GM23338 (cell line): ENCODE measurements at places on chromosomes 7 and 10. TPM values are rescaled to one million over a fixed set of nuclear protein-coding genes. Genes with fewer than 3 reads are reported as not detected.

GRCh38 chr10:66483966-66484365, 441.9 kb upstream of the LRRTM3 start:
- DNase-seq = no peak

- DNase-seq = no peak
These were observed 45.3 kb downstream of the STARD3NL start for GRCh38 chr7:38223306-38223705.

DNA sequence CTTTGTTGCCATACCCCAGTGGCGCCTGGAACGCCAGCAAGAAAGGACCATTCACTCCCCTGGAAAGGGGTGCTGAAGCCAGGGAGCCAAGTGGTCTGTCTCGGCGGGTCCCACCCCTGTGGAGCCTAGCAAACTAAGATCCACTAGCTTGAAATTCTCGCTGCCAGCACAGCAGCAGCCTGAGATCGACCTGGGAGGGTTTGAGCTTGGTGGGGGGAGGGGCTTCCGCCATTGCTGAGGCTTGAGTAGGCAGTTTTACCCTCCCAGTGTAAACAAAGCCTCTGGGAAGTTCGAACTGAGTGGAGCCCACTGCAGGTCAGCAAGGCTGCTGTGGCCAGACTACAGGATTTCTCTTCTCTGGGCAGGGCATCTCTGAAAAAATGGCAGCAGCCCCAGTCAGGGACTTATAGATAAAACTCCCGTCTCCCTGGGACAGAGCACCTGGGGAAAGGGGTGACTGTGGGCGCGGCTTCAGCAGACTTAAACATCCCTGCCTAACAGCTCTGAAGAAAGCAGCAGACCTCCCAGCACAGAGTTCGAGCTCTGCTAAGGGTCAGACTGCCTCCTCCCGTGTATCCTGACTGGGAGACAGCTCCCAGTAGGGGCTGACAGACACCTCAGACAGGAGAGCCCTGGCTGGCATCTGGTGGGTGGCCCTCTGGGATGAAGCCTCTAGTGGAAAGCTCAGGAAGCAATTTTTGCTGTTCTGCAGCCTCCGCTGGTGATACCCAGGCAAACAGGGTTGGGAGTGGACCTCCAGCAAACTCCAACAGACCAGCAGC, 281.1 kb upstream of the SP4 start:
- peak; percentile 64 for DNase-seq

DNA sequence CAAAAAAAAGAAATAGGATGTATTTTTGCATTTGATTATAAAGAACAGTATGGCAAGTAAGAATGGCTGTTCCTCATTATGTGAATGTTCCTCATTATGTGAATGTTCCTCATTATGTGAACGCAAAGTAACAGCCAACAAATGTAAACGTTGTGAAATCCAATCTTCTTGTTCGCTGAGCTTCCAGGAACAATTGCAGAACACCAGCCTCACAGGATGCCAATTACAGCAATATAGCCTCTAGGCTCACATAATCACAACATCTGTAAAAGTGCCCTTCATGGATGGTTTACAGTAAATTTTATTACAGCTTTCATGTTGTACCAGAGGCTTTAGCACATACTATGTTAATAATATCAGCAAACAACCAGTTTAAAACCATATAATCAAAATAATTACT, 71.6 kb downstream of the THSD7A start:
- no peak for DNase-seq

DNA sequence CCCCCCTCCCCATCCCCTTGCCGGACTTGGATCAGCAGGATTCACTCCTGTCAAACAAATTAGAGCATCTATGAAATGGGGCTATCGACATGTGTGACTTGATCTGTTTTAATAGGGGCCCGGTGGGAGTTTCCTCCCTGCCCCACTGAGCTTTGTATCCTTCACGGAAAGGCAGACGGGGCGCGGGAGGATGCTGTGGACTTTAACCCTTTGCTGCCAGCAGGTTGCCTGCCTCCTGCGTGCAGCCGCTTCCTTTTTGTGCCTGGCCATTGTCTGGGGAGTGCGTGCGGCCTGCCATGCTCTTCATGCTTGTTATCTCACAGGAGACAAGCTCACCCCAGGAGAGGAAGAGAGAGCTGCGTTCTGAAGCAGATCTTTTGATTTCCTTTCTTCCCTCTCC, 512.8 kb upstream of the GALNT17 start:
- DNase-seq = peak; percentile 55

DNA sequence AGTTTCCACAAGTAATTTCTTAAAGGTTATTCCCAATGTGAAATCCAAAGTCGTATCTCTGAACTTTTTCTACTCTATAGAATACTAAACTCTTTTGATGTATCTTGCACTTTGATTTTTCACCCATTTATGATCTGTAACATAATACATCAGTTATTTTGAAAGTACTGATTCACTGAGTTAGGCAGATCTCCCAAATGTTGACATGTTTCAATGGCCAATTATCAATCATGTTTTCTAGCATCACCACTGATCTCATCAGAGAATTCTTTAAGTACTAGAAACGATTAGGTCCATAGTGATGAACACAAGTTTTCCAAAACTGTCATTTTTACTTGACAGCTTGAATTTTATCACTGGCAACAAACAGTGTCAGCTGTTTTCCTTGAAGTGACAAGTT, 119.0 kb downstream of the ATE1 start:
- DNase-seq = no peak

- DNase-seq = no peak
These were observed 380.6 kb downstream of the PHTF2 start for GRCh38 chr7:78179211-78179610.

DNA sequence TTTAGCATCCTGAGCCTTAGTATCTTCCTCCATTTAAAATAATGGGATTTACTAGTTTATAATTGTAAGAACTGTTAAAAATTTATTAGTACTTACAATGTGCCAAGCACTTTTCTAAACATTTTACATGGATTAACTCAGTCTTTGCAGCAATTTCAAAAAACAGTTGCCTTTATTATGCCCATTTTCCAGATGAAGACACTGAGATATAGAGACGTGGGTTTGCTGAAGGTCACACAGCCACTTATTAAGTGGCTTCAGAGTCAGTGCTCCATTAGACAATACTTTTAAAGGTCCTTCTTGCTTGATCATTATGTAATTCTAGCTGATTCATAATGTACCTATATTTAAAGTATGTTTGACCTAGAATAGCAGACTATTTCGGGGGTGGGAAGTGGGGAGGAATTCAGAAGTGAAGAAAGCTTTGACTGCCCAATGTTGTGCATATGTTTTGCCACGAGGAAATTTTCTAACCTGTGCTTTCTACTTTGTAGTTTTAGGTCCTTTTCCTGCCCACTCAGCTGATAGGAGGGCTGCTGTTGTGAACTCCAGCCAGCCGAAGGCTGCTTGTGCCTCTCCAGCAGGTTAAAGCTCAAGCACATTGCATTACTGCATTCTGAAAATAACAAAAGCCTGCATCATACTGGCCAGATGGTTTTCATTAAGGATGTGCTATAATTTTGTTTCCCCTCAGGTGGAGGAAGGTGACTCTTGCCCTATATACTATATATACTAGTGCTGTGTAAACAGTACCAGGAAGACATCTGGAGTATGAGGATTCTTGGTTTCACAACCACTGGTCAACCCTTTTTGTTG, 4.3 kb downstream of the PLEKHA8 start:
- no peak for DNase-seq

DNA sequence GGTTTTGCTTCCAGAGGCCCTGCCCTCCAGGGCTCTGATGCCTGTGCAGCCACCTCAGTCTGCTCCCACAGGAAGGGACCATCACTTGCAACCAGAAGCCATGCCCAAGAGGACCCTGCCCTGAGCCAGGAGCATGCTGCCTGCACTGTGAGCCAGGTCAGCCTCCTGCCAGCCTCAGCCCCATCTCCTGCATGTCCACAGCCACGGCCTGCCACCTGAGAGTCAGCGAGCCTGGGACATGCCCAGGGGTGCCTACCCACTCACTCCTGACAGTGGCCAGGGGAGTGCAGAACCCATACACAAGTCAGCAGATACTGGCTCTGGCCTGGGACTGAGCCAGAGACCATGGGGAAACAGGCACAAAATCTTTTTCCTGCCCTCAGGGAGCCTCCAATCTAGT, 6.6 kb upstream of the KCP start:
- DNase-seq = no peak

DNA sequence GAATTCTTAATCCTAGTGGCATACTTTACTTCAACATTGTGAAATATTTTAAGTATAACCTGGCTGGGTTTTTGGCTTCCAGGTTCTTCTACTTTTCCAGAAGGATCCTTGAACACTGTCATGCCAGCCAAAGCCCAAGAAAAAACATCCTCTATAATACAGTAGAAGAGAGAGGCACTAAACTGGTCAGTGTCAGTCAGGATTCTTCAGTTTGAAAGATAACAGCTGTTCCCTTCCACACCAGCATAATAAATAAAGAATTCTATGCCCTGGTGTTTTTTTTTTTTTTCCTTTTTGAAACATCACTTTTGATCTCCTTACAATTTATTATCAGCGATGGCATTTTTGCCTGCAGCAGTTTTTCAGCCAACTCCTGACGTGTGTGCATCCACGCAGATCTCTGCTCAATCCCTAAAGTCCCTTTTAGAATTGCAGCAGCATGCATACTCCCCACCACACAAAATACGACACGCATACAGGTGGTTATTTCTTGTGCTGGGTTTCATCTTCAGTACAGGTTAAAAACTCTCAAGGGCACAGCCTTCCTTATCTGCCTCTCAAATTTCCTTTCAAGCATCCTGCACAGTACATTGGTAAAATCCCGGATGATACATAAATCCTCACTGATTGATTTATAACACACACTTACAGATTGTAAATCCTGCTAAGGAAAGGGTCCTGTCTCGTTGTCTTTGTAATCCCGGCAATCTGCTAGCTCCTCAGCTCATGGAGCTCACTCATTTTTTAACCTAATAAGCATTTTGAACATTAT, 100.2 kb downstream of the TPK1 start:
- DNase-seq = no peak

DNA sequence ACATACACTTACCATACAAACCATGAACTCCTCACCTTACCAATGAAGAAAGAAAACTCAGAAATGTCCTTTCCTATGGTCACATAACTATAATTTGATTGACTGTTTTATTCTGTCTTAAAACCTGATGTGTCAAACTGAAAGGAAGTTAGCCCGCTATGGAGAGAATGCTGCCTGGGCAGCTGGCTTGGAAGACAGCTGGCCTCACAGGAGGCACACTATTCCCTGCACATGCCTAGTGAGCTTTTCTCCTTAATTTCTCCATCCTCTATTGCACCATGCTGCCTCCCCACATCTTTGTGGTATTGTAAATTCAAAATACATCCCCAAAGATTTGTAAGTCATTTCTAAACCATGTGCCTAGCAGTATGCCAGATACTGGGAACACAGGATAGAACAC, 163.3 kb downstream of the STK31 start:
- no peak for DNase-seq

GRCh38 chr10:86600296-86600695, 54.1 kb upstream of the OPN4 start:
- DNase-seq = no peak

GRCh38 chr7:28180364-28181147, at the start of gene JAZF1:
Gene JAZF1, minus strand, starts transcription at chr7:28180795.
- DNase-seq = peak; percentile 90

- no peak for DNase-seq
These were observed 11.4 kb upstream of the TMEM26 start for GRCh38 chr10:61464461-61465170.

Gene ALKBH4
- total RNA-seq = 31.0 and 45.0 TPM in 2 replicates

Gene CYP2C9
- not detected in 2 replicates for total RNA-seq

Gene GRM8
- total RNA-seq = 2.0 and 6.6 TPM in 2 replicates

Gene OR2A7
- 1.6 and 2.2 TPM in 2 replicates for total RNA-seq
